Activated CD8-positive, alpha-beta memory T cell treated with anti-CD3 and anti-CD28 coated beads for 1 hour (primary cell): ENCODE measurements at places on chromosomes 13 and 19.

- no peak for DNase-seq
Measured at GRCh38 chr13:39498471-39499114, 104.4 kb downstream of the LHFPL6 start.

- DNase-seq, result no peak
Measured at GRCh38 chr13:80059789-80060188, 281.1 kb downstream of the SPRY2 start.

GRCh38 chr13:94479616-94480015, at the start of gene DCT:
TSS of gene DCT (minus strand) at chr13:94479682. CDS start at chr13:94479255, 427 bp downstream.
- DNase-seq, result no peak

DNA sequence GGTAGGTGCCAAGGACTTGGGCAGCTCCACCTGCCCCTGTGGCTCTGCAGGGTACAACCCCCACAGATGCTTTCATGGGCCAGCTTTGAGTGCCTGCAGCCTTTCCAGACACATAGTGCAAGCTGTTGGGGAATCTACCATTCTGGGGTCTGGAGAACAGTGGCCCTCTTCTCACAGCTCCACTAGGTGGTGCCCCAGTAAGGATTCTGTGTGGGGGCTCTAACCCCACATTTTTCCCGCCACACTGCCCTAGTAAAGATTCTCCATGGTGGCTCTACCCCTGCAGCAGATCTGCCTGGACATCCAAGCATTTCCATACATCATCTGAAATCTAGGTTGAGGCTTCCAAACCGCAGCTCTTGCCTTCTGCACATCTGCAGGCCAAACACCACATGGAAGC, 149.7 kb upstream of the FNDC3A start:
- no peak for DNase-seq

DNA sequence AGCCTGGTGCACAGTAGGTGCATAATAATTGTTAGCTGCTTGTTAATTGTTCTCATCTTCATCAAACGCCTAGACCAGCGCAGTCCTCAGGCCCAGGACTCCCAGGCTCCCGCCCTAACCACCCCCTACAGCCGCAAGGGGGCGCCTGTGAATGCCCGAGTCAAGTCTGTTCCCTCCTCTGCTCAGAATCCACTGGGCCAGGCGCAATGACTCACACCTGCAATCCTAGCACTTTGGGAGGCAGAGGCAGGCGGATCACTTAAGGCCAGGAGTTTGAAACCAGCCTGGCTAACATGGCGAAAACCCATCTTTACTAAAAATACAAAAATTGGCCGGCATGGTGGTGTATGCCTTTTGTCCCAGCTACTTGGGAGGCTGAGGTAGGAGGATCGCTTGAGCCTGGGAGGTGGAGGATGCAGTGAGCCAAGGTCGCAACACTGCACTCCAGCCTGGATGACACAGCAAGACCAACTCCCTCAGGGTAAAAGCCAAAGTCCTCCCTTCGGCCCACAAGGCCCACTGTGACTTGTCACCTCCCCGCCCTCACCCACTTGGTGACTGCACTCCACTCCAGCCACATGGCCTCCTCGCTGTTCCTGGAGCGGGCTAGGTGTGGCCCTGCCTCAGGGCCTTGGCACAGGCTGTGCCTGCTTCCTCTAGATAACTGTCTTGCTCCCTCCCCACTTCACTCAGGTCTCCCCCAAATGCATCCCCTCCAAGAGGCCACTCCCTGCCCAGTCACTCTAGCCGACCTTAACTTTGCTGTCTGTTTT, 9.1 kb downstream of the ZNF653 start:
- peak; percentile 23 for DNase-seq

GRCh38 chr13:112941349-112941748, 27.7 kb upstream of the MCF2L start:
- DNase-seq, result no peak

- no peak for DNase-seq
Measured at GRCh38 chr19:18972301-18972811, 31.3 kb upstream of the HOMER3 start.

DNA sequence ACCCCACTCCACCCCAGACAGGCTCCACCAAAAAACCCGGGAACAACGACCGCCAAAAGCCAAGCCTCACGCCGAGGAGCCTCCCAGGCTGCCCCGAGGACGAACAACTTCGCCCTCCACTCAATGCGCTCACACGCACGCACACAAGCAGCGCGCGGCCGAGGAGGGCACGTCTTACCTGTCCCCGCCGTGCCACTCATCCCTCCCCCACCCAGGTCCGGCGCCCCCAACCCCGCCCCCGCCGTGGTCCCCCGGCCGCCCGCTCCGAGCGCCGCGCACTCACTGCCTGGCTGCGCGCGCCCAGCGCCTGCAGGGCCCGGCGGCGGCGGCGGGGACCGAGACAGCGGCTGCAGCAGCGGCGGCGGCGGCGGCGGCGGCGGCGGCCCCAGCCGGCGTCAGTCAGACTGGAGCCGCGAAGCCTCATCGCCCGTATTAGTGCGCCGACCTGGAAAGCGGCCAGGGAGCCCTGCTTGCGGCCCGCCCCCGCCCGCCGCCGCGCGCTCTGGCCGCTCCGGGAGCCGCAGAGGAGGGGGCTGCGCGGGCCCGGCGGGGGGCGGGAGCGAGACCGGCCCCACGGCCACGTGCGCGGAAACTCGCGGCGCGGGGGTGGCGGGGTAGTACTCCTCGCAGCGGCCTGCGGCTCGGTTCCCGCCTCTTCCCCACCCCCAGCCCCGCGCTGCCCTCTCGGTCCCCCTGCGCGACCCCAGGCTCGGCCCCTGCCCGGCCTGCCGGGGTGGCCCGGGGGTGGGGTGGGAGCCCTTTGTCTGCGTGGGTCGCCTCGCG, at the start of gene SMAD9:
TSS of gene SMAD9 (minus strand) at position 406 of the 783 bp plus-strand sequence. CDS start 40,549 bp downstream, outside the sequence.
- no peak for DNase-seq

DNA sequence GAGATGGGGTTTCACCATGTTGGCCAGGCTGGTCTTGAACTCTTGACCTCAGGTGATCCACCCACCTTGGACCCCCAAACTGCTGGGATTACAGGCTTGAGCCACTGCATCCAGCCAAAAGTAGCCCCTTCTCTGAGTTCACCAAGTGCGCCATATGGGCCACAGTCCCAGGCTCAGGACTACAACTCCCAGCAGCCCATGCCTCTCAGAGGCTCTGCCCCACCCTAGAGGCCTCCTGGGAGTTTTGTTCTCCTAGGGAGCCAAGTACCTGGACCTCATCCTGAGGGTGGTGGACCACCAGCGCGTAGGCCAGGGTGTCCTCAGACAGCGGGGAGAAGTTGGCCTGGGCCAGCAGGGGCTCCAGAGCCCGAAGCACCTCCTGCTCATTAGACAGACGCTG, 18.8 kb downstream of the TMEM143 start:
- DNase-seq, result no peak

DNA sequence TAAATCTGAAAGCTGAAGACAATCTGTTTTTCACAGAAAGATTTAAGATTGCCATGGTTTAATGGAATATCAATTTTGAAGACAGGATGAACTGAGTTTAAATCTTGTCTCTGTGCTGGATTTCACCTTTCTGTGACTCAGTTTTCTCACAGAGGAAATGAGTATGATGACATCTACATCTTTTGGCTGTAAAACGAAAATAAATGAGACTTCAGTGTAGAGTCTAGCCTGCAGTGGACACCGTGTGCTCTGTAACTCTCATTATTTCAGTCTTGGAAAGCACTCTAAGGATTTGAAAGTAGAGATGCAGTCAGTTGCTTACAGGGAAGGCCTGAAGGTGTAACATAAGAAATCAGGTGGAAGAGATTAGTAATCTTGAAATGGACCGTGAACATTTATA, 150.4 kb downstream of the NALCN start:
- no peak for DNase-seq

- DNase-seq, result no peak
Measured at GRCh38 chr19:13992025-13992424, 14.1 kb downstream of the RFX1 start.

DNA sequence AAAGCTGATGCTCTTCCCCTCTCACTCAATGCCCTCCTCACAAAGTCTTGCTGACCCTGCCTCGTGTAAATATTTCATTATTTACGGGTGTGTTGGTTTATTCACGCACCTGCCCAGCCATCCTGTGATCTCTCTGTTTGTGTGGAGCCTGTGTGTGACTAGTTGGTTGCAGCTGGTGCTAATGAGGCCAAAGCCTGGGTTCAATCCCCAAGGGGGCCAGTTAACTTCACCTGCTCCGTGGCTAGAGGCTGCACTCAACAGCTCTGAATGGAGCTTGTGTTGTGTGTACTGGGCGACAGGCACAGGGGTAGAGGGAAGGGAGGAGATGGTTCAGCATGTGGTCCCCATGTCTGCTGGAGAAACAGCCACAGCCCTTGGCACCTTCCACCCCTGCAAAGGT, 109.5 kb downstream of the DNAJC15 start:
- DNase-seq, result no peak

DNA sequence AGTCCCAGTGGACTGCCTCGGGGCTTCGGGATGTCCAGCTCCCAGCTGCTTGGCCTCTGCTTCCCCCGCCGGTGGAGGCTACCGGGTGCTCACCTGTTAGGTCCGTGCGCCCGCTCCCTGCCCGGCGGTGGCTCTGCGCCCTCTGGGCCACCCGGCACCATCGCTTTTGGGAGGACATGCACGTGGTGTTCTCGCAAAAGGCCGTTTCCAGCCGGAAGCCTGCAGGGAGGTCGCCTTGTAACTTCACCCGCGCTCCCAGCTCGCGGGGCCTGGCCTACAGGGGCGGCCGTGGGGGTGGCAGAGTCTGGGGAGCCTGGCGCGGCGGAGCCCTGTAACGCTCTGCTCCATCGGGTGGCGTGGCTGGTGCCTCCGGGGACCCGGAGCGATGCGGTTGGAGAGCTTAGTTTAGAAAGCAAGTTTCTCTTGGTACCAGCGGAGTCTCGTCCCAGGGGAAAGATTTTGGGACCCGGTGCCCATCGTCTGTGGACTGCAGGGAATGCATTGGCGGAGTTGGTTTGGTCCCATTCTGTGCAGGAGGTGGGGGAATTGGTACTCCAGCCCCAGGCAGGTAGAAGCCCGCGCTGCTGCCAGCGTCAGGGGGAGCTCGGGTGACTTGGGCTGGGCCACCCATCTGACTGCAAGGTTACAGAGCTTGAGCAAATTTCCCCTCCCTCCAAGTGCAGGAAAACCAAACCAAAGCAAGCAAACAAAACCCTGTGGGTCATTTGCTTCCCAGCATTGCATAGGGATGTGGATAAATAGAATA, 673 bp downstream of the SPATA13 start:
- peak; percentile 22 for DNase-seq

DNA sequence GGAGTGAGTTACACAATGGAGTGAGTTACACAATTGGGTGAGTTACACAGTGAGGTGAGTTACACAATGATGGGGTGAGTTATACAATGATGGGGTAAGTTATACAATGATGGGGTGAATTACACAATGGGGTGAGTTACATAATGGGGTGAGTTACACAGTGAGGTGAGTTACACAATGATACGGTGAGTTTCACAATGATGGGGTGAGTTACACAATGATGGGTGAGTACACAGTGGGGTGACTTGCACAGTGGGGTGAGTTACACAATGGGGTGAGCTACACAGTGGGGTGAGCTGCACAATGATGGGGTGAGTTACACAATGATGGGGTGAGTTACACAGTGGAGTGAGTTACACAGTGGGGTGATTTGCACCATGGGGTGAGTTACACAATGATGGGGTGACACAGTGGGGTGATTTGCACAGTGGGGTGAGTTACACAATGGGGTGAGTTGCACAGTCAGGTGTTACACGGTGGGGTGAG, 52.5 kb upstream of the GAS6 start:
- DNase-seq, result no peak

GRCh38 chr19:18604820-18605159, 1.8 kb downstream of the CRLF1 start:
- DNase-seq, result no peak

DNA sequence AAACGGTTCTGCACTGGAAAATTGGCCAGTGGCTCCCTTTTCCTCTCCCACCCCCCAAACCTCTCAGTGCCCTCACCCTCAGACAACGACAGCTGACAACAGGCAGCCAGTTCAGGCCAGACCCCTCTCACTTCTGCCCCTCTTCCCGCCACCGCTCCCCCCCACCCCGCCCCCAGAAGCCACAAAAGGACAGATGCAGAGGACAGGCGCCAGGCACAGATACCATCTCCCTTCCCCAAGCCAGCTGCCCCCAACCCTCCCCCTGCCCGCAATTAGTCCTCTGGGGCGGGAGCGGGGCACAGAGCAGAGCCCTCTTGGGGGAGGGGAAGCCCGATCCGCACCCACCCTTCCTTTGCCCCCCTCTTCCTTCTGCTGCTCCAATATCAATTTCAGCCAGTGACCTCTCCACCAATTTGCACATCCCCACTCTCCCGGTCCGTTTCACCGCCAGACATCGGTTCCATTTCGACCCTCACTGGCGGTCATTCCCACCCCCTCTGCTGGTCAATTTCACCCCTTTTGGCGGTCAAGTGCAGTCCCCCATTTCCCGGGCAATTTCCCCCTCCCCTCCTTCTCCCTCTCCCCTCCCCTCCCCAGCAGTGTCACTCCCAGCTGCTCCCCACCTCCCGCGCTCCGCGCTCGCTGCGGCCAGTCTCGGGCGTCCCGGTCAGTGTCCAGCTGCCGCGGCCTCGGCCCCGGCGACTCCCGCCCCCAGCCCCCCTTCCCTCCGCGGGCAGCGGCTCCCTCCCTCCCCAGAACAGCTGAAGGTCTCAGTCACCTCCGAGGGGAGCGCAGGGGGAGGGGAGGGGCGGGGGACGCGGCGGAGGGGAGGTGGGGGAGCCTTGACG, at the start of gene SHD:
TSS of gene SHD (plus strand) at position 848 of the 848 bp plus-strand sequence. CDS start 798 bp downstream, outside the sequence.
- DNase-seq, result no peak
